ENCODE measurements at places on chromosomes 5 and 9.

DNA sequence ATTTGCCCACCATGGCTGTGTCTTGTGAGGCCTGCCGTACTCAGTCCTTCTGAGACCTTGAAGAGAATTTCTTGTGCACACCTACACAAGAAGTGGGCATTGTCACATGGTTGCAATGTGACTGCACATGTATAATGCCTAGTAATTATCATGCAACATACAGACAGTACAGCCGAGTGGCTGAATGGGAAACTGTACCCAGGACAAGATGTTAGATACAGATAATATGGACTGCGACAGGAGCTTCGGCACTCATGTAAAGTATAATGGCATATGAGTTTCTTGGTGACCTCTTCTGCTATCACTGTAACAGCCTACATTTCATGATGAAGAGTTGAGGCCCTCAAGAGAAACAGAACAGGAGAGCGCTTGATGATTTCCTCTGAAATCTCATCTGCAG is 4.8 kb upstream of the PRKACG start:
- no peak for DNase-seq

DNA sequence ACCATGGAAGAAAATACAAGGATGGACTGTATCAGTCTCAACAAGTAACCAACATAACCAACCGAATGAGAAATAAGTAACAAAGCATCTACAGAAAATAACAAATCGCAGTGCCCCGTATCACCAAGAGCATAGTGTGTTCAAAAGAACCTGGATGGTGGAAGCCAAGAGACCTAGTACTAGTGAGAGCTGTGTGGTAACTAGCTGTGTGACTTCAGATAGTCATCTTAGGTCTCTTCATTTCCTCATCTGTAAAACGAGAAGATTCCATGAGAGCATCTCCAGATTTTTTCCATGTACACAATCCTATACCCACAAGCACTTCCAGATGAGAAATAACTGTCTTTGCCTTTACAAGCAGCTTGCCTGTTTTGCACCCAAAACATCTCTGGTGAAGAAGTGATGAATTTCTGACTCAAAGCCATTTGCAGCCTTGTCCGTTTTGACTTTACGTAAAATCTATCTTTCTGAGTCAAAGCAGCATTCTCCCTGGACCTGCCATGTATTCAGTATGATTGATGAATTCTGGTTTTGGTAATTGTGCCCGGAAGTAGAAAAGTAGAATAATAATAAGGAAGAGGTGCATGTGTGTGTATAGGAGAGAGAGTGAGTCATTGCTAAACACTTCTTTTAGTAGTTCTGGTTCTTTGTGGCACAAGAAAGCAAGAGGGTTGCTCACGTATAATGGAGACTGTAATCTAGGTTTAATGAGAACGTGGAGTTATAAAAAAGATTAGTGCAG is 41.0 kb downstream of the AOPEP start:
- DNase-seq, result no peak

DNA sequence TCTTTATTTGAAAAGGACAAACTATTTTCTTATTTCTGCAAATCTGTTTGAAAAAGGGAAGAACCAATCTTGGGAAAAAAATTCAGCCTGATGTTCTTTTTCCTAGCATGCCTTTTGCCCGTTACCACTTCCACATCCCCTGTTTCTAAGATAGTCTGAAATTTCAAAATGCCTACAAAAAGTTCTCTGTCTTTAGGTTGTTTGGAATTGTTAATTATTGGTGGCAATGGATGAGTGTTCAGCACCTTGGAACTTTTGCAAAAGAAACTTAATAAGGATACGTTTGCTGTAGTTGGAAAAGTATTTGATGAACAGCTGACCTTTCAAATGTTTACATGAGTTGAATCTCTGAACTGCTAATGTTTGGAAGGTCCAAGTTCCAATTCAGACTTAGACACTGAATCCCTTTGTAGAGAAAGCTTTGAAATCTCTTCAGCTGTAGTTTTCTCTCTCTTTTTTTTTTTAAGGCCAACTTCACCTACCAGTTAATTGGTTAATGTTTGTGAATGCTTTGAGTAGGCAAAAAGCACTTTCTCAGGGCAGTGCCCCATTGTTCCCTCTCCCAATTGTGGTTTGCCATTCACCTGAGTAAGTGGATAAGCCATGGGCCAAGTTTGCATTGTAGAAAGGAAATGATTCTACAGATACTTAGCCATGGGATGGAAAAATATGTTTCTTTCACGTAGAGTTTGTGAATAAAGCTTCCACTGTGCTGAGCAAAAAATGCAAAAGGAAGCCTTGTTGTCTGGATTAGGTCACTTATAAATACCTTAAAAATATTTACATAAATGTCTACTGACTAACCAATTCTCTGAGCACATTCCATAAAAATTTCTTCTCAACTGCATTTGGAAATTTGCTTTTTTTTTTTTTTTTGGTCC is 156.4 kb upstream of the ELL2 start:
- no peak for DNase-seq

DNA sequence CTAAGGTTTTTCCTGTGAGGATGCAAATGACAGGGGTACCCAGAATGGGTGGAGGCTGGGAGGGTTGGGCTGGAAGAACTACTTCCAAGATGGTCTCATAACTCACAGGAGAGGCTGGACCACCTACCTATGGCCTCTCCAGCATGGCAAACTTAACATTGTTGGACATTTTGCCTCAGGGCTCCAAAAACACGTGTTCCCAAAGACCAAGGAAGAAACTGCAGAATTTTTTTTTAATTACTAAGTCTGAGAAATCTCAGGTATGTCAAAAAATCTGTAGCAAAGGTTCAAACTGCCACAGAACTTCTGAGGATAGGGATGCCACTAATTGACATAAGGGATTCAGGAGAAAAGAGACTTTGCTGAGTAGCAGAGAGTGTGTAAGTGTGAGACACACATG is 270.8 kb downstream of the NNT start:
- no peak for DNase-seq

DNA sequence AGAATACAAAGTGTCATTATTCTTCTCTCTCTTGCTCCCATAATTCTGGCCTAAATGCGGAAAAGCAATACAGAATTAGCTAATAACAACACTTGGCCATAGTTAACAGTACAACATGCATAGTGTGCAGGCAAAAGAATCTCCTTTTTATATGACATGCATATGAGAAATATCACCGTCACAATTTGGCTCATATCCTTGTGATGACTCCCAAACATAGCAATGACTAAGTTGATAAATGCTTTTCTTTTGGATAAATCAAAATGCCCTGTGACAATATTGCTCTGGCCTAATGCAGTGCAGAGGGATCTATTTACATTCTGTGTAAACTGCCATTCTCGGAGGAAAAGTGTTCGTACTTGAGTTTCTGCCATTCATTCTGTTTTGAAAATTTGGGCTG is 121.9 kb upstream of the GHR start:
- DNase-seq, result no peak

GRCh38 chr5:168400429-168401220 is 85.6 kb upstream of the RARS1 start:
- no peak for DNase-seq

DNA sequence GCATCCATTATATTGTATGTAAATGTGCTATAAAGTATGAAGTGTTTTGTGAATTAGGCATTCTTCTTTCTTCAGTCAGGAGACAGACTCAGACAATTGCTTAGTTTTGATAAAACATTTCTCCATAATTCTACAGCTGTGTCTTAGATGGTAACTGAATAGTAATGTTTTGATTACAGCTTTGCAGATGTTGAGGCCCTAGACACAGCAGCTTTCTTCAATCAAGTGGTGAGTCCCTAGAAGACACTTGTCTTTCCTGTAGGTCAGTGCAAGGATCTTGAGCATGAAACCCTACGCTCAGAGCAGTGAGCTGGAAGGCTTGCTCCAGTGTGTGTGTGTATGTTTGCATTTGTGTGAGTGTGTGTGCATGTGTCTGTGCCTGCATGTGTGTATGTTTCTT is 46.8 kb upstream of the CD180 start:
- no peak for DNase-seq

GRCh38 chr5:139577689-139578290 is 16.7 kb downstream of the UBE2D2 start:
- DNase-seq, result no peak

- DNase-seq, result peak; percentile 39
Observed at GRCh38 chr5:75510417-75510835, 1.0 kb downstream of the CERT1 start.

- DNase-seq, result no peak
Observed at GRCh38 chr9:131259432-131259898, 16.8 kb downstream of the FAM78A start.

DNA sequence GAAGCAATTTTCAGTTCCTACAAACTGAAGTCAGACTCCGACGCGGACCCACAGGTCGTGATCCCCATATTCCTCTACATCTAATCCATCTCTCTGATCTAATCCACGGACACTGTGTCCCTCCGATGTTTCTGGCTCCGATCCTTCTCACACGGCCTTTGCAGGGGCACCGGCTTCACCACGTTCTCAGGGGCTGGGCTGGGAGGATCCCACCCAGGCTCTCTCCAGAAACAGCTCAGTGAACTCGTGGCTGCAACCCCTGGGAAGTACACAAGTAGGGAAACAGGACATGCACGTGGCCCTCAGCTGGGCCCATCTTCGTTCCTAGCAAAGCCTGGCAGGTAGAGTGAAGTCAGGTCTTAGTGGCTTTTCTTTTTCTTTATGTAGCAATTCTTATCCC is 49.1 kb upstream of the OLFM1 start:
- no peak for DNase-seq

DNA sequence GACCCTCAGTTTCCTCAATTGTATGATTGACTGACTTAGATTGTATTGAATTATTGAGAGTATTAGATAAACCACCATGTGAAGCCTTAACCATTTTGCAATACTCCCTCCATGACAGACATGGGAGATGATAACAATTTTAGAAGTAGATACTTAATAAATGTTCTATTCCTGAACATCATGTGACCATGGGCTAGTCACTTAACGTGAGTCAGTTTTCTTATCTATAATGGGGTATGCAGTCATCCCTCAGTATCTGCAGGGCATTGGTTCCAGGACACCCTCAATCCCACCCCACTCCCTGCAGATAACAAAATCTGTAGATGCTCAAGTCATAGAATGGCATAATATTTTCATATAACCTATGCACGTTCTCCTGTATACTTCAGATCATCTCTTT is 31.0 kb downstream of the SNX18 start:
- DNase-seq, result no peak

DNA sequence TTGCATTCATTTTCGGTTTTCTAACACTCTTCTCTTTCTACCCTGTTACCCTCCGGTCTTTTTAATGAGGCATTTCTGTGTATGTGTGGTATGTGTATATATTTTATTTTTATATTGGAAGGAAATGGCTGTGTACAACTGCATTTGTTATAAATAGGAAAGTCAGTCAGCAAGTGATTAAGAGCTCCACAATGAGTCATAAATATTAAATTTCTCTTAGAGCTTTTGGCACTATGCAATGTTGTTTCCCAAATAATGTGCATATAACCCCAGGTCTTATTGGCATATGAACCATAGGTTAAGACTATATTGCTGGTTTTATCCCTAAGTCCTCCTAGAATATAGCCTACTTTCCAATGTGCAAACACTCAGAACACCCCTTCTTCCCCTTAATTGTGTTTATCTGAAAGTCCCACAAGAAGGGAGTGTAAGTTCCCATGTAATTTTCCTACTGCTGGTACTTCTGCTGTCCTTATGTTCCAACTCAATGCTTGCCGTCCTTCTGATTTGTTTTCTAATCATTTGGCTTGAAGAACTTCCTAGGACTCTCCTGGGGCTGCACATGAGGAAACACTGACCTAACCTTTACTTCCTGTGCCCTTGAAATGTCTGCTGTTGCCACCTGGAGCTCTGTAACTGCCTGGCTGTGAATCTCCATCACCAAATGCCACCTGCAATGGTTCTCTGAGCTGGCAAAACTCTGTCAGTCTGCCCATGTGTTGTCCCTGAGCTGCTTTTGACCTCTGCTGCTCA is 65.5 kb upstream of the PCSK5 start:
- DNase-seq, result peak; percentile 22

DNA sequence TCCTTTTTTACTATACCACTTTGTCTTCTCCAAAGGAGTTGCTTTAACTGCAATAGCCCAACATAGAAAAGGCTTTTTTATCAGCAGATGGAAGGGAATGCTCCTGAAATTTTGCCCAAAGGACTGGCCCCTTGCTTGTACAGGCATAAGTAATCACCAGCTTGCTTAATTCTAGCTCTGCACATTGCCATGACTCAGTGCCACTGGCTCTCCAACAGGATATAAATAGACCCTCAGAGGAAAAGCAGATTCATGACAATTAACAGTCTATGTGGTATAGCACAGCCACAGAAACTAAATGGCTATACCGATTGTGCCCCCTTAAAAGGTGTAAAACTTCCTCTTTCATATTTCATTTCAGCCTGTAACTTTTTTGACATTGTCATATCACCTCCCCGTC is 227.0 kb downstream of the ZNF608 start:
- DNase-seq, result no peak

- DNase-seq, result no peak
Observed at GRCh38 chr9:69004836-69005235, 9.1 kb downstream of the PRKACG start.

- no peak for DNase-seq
Observed at GRCh38 chr5:97111616-97112015, 30.8 kb downstream of the LIX1 start.

- DNase-seq, result no peak
Observed at GRCh38 chr5:168660691-168661090, 81.5 kb upstream of the PANK3 start.

DNA sequence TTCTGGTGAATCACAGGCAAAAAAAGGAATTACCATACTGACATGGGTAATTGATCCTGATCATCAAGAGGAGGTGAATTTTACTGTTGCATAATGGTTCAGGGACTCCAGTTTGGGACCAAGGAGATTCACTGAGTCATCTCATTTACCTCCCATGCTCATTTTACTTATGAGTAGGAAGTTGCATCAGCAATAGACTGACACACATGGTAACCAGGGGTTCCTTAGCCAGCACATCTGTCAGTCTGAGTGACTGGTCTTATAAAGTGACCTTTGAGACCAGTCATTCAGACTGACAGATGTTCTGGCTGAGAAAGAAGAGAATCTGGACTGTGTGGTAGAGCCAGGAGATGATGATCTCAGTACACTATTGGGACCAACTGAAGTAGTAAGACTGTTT is 384.6 kb upstream of the CD180 start:
- DNase-seq, result no peak

GRCh38 chr9:121185178-121185745 is 16.4 kb downstream of the RAB14 start:
- no peak for DNase-seq

- no peak for DNase-seq
Observed at GRCh38 chr5:115460472-115460871, 84.1 kb downstream of the FEM1C start.

- DNase-seq, result peak; percentile 70
Observed at GRCh38 chr9:71941998-71942567, 30.6 kb downstream of the C9orf85 start.

- DNase-seq, result no peak
Observed at GRCh38 chr5:36703245-36703860, 96.9 kb downstream of the SLC1A3 start.

DNA sequence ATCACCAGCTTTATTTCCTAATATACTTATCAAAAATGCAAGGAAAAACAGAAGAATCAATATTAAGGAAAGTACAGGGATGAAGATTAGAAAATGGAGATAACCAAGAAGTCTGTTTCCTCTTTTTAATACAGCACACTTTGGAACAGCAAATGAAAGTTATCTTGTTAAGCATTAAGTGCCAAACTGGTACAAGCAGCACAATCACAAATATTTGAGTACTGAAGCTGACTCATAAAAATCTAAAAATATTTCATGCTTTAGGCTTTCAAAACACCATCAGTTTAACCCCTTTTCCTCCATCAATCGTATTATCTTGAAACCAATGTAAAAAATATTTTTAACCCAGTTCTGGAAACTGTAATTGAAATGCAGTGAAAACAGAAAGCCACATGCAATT is 2.7 kb downstream of the FBXW11 start:
- DNase-seq, result no peak
